ENCODE measurements at places on chromosomes 4 and X. TPM values are rescaled to one million over a fixed set of nuclear protein-coding genes. Genes with fewer than 3 reads are reported as not detected.
A peak's percentile ranks its signal among the peaks of the same experiment; 100 is the strongest.

Gene ATP2B3
- total RNA-seq, result not detected

Gene TEX11
- total RNA-seq, result 2.6 TPM

Gene ELF2
- total RNA-seq, result 61.7 TPM

Gene CSAG3
- not detected for total RNA-seq

Gene PRKX
- 17.7 TPM for total RNA-seq

Gene SOX3
- 10.5 TPM for total RNA-seq

Gene G3BP2
- total RNA-seq, result 95.0 TPM

- H3K4me1 ChIP-seq, result no peaks in the 10 kb centered on the region
- H3K27ac ChIP-seq, result no peak overlapping the region
- DNase-seq, result no peak
- no peaks in the 10 kb centered on the region for H3K36me3 ChIP-seq
Observed at GRCh38 chr4:140028676-140029517, 125.1 kb downstream of the MAML3 start.

DNA sequence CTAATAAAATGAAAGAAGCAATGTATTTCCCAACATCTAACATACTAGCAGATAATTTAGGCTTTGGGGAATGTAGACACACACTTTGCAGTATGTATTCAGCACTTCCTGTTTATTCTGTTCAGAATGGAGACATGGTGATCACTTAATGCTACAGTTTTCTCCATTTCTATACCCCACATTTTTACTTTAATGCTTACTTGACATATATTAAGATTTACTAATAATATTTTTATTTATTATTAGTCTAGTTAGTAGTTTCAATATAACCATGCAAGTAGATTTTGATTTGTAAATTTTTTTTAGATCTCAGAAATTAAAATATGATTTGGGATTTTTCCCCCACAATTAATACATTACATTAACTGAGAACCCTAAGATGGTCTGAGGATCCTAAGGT lies 98.4 kb downstream of the PRSS12 start:
- DNase-seq, result no peak
- H3K27ac ChIP-seq, result no peak overlapping the region
- H3K36me3 ChIP-seq, result no peaks in the 10 kb centered on the region
- no peak overlapping the region for H3K4me3 ChIP-seq
- no peaks in the 10 kb centered on the region for H3K27me3 ChIP-seq

DNA sequence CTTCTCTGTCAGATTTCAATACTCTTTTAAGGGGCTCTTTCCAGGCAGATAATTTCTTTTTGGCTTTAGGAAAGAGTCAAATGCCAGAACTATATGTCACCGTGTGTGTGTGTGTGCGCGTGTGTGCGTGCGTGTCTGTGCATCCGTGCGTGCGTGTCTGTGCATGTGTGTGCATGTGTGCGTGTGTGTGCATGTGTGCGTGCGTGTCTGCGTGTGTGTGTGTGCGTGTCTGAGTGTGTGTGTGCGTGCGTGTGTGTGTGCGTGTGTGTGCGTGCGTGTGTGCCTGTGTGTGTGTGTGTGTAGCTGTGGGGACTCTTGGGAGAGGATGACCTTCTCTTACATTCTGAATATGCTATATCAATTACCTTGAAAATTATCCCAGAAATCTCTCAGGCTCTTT lies 441.6 kb downstream of the SLITRK2 start:
- no peak overlapping the region for H3K4me3 ChIP-seq
- H3K36me3 ChIP-seq, result no peaks in the 10 kb centered on the region
- no peaks in the 10 kb centered on the region for H3K4me1 ChIP-seq

DNA sequence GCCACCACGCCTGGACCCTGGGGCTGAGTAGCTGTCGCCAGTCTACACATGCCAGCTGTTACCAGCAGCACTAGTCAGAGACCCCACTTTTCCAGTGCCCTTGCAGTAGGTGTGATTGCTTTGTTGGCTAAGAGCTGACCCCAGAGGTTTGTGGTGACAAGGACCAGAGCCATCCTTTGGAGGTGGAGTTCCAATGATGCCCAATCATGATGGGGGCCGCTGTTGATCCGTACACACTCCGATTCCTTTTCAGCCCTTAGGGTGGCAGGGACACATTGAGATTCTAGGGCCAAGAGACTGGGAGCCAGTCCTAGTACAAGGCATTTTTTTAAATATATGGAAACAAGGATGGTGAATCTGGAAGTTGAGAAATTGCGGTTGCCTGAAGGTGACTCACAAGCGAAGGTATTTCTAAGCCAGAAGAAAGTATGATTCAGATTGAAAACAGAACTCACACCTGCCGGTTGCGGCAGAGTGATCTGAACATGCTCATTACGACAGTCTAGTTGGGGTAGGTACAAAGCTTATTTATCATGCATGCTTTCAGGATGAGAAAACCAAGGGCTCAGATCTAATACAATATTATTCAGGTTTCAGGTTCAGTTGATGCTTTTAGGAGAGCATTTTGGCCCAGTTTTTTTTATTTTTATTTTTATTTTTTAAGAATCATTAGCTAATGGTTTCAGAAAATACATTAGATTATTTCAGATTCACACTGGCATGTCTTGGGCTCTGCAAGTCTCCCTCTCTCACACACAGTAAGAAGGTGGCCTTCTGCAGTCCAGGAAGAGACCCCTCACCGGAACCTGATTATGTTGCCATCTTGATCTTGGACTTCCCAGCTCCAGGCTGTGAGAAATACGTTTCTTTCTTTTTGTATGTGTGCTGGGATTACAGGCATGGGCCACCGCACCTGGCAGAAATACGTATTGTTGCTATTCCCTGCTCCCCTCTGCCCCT lies 43.4 kb downstream of the SHROOM2 start:
- no peaks in the 10 kb centered on the region for H3K27me3 ChIP-seq
- no peak overlapping the region for H3K4me3 ChIP-seq
- DNase-seq, result no peak
- H3K27ac ChIP-seq, result no peak overlapping the region
- no peaks in the 10 kb centered on the region for H3K36me3 ChIP-seq

DNA sequence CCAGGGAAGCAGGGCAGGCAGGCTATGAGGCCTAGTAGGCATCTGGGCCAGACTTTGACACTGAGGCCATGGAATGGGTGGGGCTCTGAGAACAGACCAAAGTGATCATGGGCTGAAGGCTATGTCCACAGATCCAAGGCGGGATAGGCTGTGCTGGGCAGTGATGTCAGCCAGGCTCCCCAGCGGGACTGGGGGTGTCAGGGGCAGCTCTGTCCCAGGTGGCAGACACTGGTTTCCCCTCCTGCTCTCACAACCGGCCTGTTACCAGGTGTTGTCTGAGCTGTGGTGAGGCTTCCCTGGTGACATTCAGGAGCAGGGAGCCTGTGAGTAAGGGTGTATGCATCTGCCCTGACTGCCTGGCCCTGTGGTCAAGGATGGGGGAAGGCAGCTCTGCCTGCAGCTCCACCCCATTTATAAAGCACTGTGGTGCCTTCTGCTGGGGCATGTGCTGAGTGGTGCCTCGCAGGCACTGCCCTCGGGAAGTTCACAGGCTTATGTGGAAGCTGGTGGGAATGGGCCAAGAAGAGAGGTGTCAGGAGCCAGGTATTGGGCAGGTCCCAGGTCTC lies 2.9 kb downstream of the IL9R start:
- DNase-seq, result no peak
- H3K27ac ChIP-seq, result no peak overlapping the region
- no peaks in the 10 kb centered on the region for H3K27me3 ChIP-seq
- H3K4me1 ChIP-seq, result no peaks in the 10 kb centered on the region
- H3K36me3 ChIP-seq, result no peaks in the 10 kb centered on the region

DNA sequence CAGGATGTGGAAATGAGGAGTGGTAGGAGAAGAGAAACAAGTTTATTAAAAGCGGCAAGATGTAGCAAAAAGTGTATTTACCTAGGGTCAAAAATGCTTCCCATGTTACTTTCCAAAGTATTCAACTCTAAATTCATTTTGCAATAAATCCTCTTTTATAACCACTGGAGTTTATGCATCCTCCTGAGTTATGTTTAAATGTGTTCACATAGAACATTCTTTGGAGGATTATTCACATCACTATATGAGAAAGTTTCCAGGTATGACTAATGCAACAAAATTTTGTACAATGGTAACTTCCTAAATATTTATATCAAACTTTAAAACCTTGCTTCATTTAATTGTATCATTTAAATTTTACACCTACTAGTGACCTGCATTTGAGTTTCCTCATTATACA lies 870.6 kb upstream of the SLIT2 start:
- H3K4me3 ChIP-seq, result no peak overlapping the region
- no peaks in the 10 kb centered on the region for H3K4me1 ChIP-seq
- H3K27me3 ChIP-seq, result no peaks in the 10 kb centered on the region
- H3K36me3 ChIP-seq, result no peaks in the 10 kb centered on the region
- H3K27ac ChIP-seq, result no peak overlapping the region

- no peak overlapping the region for H3K4me3 ChIP-seq
- no peaks in the 10 kb centered on the region for H3K27me3 ChIP-seq
- no peak for DNase-seq
- no peak overlapping the region for H3K27ac ChIP-seq
Observed at GRCh38 chr4:85676850-85677590, 202.1 kb downstream of the ARHGAP24 start.

GRCh38 chr4:108135549-108136209 lies 33.1 kb downstream of the LEF1 start:
- H3K27ac ChIP-seq, result no peak overlapping the region
- no peaks in the 10 kb centered on the region for H3K4me1 ChIP-seq
- no peak overlapping the region for H3K4me3 ChIP-seq
- no peaks in the 10 kb centered on the region for H3K36me3 ChIP-seq
- DNase-seq, result peak; percentile 15
- H3K27me3 ChIP-seq, result no peaks in the 10 kb centered on the region

DNA sequence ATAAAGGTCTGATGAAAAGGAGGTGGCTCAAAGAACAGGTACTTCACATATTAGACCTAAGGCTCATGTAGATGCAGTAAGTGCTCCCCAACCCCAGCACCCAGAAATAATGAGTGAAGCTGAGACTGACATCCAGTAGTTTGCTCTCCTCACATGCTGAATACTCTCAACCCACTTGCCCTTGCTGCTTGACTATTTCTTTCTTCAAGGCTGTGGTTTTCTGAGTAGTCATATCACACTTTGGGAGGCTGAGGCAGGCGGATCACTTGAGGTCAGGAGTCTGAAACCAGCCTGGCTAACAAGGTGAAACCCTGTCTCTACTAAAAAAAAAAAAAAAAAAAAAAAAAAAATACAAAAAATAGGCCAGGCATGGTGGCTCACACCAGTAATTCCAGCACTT lies 51.5 kb upstream of the PRPS1 start:
- no peaks in the 10 kb centered on the region for H3K27me3 ChIP-seq
- DNase-seq, result no peak
- H3K36me3 ChIP-seq, result no peaks in the 10 kb centered on the region

DNA sequence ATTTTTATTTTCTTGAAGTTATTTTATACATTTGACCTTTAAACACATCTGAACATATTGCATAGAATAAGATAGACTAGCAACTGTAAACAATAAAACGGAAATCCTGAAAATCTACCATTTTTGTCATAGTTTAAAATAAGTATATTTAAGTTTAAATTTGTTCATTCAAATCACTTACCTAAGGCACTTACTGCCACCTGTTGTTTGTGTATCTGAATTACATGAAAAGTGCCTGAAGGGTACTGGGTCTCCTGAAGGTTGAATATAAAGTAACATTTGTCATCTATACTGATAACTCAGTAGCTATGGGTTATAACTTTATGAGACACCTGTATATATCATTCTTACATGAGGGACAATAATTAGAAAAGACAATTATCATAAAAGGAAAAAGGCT lies 38.6 kb downstream of the TRPC5 start:
- H3K27me3 ChIP-seq, result no peaks in the 10 kb centered on the region
- H3K27ac ChIP-seq, result no peak overlapping the region
- no peak overlapping the region for H3K4me3 ChIP-seq
- H3K36me3 ChIP-seq, result no peaks in the 10 kb centered on the region
- no peaks in the 10 kb centered on the region for H3K4me1 ChIP-seq

DNA sequence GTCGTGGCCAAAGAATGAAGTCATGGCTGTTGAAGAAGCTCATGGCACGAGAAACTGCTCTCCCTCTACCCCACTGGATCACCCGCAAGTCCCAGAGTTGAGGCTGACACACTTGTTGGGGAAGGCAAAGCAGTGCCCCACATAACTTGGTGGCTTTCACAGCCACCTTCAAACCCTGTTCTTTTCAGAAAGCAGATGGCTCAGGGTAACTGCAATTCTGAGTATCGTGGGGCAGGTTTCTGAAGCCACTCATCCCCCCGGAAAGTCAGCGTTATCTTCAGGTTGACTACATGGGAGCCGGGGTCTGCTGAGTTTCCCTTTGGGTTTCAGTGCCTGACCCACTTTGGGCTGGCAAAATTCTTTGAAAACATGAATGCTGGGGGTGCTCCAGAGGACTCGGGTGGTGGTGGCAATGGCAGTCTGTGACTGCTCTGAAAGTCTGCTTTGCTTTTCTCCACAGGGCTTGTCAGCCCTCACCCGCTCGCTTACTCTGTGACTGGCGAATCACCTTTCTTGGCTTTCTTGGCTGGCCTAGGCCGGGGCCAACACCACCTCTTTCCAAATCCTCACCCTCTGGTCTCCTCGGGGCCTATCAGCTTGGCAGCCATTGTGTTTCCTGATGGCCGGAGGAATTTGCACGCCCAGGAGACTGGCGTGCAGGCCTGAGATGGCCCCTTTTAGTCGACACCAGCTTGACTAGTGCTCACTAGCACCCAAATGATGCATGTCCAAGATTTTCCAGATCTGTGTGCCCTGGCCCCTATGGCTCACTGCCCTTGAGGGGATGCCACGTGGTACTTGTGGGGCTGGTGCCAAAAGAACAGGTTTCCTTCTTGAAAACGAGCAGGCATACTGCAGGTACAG lies 7.3 kb downstream of the PPP1R3F start:
- H3K4me1 ChIP-seq, result no peaks in the 10 kb centered on the region
- H3K4me3 ChIP-seq, result no peak overlapping the region
- no peaks in the 10 kb centered on the region for H3K27me3 ChIP-seq
- no peak for DNase-seq
- H3K27ac ChIP-seq, result no peak overlapping the region

DNA sequence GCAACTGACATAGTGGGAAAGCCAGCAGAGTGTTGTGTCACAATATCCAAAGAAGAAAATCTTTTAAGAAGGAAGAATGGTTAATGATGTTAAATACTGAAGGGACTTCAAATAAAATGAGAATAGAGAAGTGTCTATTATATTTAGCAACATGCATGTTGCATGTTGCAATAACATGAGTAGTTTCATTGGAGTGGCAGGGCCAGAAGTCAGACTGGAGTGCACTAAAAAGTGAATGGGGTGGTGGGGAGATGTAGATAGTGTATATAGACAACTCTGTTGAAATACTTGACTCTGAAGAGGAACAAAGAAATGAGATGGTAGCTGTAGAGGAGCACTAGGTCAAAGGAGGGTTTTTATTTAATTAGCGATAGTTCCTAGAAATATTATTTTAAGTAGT lies 9.5 kb upstream of the AMMECR1 start:
- H3K27me3 ChIP-seq, result no peaks in the 10 kb centered on the region
- no peak overlapping the region for H3K27ac ChIP-seq
- no peak for DNase-seq
- no peaks in the 10 kb centered on the region for H3K4me1 ChIP-seq

GRCh38 chrX:10628906-10629305 lies 8.5 kb upstream of the MID1 start:
- H3K4me1 ChIP-seq, result no peaks in the 10 kb centered on the region
- no peaks in the 10 kb centered on the region for H3K36me3 ChIP-seq

DNA sequence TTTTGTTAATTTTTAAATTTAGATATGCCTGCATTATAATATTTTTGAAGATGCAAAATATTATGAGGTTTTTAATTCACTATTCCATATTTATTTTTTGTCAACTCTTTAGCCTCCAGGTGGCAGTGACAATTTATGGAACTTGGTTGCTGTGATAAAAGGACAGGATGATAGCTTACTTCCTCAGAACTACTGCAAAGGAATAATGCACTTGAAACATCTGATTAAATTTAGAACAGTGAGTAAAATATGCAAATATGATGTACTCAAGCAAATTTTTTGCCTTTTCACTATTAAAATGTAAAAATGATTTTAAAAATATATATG lies 45.1 kb downstream of the SPATA4 start:
- no peaks in the 10 kb centered on the region for H3K36me3 ChIP-seq
- no peaks in the 10 kb centered on the region for H3K27me3 ChIP-seq
- H3K4me3 ChIP-seq, result no peak overlapping the region
- no peak for DNase-seq
- H3K4me1 ChIP-seq, result no peaks in the 10 kb centered on the region
- H3K27ac ChIP-seq, result no peak overlapping the region

Data from prostate gland (tissue), 2 donors.